ENCODE measurements at places on chromosomes 11 and 22.

DNA sequence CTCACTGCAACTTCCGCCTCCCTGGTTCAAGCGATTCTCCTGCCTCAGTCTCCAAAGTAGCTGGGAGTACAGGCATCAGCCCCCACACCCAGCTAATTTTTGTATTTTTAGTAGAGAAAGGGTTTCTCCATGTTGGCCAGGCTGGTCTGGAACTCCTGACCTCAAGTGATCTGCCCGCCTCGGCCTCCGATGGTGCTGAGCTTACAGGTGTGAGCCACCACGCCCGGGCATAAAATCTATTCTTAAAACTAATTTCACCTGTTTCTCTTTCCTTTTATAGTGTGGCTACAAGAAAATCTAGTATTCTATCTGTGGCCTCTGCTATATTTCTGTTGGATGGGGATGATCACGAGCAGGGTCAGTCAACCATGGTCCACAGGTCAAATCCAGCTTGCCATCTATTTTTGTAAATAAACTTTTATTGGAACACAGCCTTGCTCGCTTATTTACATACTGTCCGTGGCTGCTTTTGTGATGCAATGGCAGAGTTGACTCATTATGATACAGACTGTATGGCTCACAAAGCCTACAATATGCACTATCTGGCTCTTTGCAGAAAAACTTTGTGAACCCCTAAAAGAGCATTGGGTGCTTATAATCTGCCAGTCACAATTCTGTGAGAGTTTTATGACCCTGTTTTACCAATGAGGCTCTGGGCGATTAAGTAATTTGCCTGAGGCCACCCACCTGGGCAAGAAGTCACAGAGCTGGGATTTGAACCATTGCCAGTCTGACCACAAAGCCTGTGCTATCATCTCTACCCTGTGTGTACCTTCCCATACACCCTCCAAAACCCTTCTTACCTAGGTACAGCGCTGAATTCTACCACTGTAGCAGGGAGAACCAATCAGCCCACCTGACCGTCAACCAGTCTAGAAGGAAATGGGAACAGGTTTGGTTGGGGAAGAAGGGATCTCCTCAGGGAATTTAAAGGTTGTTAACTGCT, 28.3 kb downstream of the SLC1A2 start:
- DNase-seq = peak; percentile 53

GRCh38 chr11:14254533-14255237, 104.3 kb downstream of the RRAS2 start:
- DNase-seq = no peak

GRCh38 chr11:65436412-65437032, 13.9 kb downstream of the NEAT1 start:
- no peak for DNase-seq

DNA sequence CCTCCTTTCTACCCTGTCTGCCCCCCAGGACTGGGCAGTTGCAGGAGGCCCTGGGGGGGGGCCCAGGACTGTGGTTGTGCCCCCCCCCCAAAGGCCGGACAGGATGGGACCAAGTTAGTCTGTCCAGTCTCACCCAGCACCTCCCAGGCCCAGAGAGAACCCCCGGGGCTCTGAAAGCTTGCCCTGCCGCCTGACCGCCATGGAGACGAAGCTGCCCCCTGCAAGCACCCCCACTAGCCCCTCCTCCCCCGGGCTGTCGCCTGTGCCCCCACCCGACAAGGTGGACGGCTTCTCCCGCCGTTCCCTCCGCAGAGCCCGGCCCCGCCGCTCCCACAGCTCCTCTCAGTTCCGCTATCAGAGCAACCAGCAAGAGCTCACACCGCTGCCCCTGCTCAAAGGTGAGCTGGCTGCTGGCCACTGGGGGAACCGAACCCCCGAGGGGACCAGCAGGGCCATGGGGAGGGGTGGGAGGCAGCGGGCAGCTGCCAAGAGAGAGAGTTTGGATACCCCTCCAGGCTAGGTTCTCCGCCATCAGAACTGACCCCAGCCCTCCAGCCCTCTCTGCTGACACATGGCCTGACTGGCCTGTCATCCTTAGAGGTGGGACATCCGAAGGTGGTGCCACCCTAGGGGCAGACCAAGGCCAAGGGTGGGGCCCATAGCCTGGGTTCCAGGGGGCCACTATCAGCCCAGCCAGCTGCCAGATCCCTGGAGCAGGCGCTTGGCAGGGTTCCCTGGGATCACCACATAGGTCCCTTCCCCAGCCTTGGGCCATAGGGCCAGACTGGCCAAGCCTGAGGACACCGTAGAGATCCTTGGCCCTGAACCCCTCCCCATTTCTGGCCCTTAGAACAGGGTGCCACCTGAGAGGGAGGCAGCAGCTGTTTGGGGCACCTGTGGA, 1.3 kb downstream of the PPP2R5B start:
- DNase-seq = no peak

- DNase-seq = no peak
Observed at GRCh38 chr22:32413719-32414118, 1.7 kb upstream of the RTCB start.
